ENCODE measurements at places on chromosomes 5 and 9.

GRCh38 chr9:33164138-33164809, 2.9 kb downstream of the B4GALT1 start:
- no peak for DNase-seq

DNA sequence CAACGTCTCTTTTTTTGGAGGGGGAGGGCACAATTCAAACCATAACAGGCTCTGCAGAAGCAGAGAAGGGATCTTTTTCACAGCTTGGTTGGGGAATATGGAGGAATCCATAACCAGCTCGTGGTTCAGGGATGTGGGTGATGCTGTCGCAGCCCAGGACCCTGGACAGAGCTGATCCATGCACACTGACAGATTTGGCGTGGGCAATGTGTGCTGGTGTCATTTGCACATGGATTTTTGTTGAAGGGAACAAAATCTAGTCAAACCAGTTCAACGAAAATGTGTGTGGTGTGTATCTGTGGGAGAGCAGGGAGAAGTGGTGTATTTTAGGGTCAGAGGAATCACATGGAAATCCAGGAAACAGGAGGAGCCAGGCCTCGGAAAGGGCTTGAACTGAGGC, 4.2 kb downstream of the DOCK2 start:
- DNase-seq: no peak

GRCh38 chr5:95924720-95925377, 36.8 kb downstream of the ELL2 start:
- DNase-seq: no peak

GRCh38 chr5:19988457-19988856, 457 bp upstream of the CDH18 start:
- DNase-seq: no peak

DNA sequence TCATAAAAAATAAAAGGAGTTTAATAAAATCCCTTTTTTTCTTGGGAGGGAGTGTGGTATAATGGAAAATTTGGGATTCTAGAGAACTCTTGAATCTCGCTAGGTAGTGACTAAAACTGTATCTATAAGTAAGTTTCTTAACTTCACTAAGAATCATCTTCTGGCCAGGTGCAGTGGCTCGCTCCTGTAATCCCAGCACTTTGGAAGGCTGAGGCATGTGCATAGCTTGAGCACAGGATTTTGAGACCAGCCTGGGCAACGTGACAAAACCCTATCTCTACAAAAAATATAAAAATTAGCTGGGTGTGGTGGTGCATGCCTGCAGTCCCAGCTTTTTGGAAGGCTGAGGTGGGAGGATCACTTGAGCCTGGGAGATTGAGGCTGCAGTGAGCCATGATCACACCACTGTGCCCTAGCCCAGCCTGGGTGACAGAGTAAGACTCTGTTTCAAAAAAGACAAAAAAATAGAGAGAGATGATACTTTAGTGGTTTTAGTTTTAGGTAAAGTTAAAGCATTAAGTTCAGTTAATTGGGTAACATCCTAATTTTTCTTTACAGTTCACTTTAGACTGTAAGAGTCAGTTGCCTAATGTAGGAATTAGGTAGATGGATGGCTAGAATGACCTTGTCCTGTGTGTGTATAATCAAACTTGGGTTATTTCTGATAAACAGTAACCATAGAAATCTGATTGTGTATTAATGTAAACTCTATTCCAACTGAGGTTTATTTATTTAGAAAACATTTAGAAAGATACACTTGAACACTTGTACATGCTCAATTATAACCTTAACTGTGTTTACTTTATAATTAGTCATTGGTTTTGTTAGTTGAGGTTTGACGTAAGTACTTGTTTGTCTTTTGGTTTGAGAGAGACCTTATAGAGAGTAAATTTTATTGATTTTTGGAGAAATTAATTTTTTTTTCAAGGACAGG, 17.8 kb downstream of the UNC13B start:
- DNase-seq: no peak

DNA sequence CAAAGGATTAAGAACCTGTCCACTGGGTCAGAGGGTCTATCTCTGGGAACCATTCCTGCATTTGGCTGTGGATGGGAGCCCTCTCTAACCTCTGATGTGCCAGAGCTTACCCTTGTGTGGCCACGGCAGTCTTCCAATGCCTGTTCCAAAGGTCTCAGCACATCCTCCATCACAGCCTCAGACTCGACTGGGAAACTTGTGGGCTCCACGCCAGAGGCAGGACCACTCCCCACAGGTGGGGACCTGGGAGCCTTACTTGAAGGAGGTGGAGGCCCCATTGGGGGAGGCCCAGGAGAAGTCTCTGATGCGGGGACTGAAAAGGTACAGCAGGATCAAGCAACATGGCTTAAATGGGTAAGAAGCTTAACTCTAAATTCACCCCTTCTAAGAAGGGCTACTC, 4.4 kb downstream of the EIF4EBP3 start:
- DNase-seq: no peak

GRCh38 chr9:88106492-88106891, 31.8 kb downstream of the SPATA31C2 start:
- DNase-seq: no peak

GRCh38 chr5:117812861-117813260, 1175.5 kb downstream of the DTWD2 start:
- DNase-seq: no peak

GRCh38 chr5:107538331-107538730, 132.4 kb downstream of the EFNA5 start:
- no peak for DNase-seq

DNA sequence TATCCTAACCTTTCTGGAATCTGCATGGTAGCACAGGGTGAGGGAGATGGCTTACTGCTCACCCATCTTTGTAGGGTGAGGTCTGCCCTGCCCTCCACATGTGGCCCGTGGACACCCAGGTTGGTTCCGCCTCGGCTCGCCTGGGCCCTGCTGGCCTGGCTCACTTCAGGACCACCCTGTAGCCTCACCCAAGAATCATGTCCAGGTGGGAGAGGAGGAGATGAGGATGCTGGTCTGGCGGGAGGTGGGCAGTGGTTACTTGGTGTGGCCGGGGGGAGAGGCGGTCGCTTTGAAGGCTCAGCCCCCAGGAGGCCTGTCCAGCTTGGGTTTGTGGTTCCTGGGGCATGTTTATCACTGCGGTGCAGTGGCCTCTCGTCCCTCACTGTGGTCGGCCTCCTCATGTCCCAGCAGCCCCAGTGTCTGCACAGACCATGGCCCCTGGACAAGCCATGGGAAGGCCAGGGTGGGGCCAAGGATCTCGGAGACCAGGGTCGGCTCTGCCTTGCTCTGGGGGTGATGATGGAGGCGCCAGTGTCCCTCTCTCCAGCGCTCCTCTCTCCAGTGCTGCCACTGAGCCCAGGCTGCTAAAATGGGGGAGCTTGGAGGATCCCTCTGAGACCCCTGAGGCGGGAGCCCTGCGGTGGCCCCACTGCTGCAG, 4.6 kb downstream of the OBP2B start:
- no peak for DNase-seq

DNA sequence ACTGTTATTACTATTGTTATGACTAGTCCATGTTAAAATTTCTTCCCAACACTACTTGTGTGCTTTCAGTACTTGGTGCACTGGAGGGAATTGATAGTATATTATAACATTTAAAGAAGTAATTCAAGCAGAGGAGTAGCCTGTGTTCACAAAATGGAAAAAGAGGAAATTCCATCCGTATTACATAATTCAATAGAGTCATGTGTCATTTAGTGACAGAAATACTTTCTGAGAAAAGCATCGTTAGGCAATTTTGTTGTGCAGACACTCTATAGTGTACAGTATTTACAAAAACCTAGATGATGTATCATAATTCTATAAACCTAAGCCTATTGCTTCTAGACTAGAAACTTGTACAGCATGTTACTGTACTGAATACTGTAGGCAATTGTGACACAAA, 78.3 kb upstream of the PCSK5 start:
- DNase-seq: no peak
